ENCODE measurements at places on chromosomes 2 and 18.

- DNase-seq, result no peak
Measured at GRCh38 chr2:172751564-172751963, 15.9 kb downstream of the RAPGEF4 start.

GRCh38 chr18:56986829-56987228 is 160.1 kb upstream of the BOD1L2 start:
- no peak for DNase-seq

- DNase-seq, result no peak
Measured at GRCh38 chr18:61616111-61616610, 276.6 kb downstream of the RNF152 start.

DNA sequence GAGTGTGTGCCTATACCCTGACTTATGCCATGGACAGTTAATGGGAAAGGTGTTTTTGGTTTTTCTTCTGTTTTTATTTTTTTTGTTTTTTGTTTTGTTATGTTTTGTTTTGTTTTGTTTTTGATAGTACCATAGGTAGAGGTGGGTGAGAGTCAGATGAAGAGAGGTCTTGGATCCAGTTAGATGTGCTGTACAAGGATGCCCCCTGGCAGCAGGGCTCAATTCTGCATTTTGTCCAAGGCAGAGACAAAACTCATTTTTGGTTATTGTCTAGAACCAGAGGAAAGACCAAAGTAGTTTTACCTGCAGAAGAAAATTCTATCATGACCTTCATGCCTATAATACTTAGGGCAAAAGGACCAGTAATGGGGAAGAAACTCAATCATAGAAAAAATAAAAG is 48.5 kb downstream of the SLC5A7 start:
- no peak for DNase-seq

GRCh38 chr2:164818149-164819136 is 23.2 kb downstream of the COBLL1 start:
- DNase-seq, result no peak

DNA sequence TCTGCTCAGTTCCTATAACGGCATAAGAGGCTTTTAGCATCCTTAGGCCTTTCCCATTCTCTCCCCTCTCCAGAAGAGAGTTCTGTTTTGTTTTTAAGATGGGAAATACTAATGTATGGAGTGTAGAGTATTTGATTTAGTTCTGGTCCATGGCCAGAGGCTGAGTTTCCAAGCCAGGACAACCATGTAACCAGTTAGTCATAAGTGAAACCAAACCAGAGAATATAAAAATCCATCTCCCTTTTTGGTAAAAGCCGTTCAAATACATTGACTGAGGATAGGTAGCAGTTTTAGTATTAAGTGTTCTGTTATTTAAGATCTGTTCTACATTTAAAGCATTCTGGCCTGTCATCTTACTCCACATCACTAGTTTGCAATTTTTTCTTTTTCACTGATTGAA is 3.1 kb downstream of the PSMD1 start:
- DNase-seq, result no peak

GRCh38 chr2:36678856-36679255 is 17.7 kb upstream of the VIT start:
- no peak for DNase-seq

DNA sequence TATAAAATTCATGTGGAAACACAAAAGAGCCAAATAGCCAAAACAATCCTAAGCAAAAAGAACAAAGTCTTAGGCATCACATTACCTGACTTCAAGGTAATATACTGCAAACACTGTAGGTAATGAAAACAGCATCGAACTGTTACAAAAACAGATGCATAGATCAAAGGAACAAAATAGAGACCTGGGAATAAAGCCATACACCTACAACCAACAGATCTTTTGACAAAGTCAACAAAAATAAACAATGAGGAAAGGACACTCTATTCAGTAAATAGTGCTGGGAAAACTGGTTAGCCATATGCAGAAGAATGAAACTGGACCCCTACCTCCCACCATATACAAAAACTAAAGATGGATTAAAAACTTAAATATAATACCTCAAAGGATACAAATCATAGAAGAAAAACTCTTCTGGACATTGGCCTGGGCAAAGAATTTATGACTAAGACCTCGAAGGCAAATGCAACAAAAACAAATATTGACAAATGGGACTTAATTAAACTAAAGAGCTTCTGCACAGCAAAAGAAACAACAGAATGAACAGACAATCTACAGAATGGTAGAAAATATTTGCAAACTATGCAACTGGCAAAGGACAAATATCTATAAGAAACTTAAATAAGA is 218.0 kb downstream of the PHLPP1 start:
- DNase-seq, result no peak

DNA sequence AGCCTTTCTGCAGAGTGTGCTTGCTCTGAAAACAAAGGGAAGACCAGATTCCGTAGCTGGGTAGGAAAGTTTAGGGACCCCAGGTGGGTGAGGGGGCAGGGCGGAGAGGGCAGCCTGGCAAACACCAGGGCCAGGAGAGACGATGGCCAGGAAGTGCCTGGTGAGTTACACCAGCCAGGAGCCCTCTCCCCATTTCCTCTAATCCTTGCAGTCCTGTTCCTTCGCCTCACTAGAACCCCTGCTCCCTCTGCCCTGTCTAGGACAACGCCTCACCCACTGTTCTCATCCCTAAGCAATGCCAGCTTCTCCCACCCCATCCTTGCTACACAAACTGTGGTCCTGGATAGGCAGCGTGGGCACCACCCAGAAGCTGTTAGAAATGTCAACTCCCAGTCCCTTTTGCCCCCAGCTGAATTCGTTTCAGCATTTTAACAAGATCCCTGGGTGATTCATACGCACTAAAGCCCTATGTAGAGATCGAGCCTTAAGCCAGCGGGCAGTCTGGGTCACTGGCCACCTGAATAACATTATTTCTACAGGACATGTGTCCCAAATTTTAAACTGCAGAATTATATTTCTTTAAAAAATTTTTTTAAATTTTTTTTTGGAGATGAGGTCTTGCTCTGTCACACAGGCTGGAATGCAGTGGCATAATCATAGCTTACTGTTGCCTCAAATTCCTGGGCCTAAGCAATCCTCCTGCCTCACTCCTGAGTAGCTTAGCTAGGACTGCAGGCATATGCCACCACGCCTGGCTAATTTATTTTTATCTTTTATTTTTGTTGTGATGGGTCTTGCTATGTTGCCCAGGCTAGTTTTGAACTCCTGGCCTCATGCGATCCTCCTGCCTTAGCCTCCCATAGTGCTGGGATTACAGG is 10.9 kb downstream of the WIPF1 start:
- no peak for DNase-seq

Data from activated CD4-positive, alpha-beta T cell treated with anti-CD3 and anti-CD28 coated beads, Interleukin-2, amount 50 U/mL, for 24 hours (primary cell).